ENCODE measurements at places on chromosomes 1 and 21.
A peak's percentile ranks its signal among the peaks of the same experiment; 100 is the strongest.

DNA sequence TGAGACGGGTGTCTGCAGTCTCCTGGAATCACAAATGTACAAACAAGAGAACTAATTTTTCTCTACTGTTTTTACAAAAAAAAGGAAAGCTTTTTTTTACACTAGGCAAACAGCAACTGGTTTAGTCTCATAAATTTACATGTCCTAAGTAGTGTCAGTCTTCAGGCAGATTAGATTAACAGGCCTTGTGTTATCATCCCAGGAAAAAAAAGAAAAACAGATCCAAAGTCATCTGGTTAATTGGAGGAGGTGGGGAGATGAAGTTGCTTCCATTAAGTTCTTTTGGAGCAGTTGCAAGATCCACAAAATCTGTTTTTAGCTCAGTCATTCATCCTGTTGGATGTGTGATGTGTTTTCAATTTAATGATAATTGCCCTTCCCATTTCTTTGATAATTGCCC, 363.5 kb upstream of the ADGRL2 start:
- no peak for DNase-seq

DNA sequence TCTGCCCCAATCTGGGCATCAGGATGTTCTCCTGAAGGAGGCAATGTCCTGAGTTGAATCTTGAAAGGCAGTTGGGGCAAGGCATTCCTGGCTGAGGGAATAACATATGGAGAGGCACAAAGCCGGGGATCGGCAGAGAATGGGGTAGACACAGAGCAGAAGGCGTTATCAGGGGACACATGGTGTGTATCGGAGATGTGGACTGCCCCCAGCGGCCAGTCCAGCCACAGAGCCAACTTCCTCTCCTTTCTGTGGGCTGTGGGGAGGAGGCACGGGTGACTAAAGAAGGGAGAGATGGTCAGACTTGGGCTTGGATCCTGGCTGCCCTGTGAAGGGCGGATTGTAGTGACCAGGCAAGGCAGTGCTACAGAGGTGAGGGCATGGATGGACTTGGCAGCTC, 32.1 kb downstream of the FOXD2 start:
- no peak for DNase-seq

DNA sequence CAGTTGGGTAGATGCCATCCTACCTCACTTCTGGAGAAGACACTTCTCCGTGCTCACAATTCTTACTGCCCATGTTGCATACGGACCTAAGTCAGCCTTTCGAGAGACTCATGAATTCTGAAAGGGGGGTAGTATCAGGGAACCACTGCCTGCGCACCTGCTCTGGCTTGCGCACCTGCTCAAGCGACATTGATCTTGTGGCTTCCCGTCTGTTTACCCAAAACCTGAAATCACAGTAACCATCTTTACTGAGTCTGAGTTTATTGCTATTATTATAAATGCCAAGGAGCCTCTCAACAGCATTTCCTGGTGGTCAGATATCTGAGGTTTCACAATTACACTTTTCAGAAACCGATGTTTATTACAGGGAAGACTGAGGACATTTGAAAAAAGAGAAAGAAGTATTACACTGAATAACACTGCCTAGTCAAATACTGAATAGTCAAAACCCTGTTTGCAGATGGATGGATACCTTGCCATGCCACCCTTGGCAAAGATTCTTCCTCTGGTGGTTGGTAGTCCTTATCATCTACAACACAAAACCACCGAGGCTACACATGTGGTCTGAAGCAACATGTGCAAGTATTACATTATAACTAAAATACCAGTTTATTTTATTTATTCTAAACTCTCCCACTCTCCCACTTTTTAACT, 208.7 kb downstream of the SIPA1L2 start:
- no peak for DNase-seq

DNA sequence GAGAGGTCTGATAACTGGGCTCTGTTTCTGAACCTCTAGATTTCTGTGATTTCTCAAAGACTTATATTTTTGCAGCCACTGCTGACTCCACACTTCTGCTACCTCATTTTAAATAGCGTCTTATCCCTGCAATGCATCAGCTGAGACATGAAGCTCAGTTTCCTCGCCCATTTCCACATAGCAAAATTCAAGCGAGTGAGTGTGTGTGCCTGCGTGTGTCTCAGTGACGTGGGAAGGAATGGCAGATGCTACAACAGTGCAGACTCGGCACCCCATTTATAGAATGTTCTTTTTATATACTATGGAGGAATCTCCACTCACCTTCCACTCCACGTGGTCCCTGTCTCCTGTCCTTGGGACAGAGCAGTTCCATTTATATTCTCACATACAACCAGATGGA, 35.7 kb downstream of the ZMYND12 start:
- no peak for DNase-seq

- DNase-seq: no peak
Measured at GRCh38 chr1:42017259-42017658, 98.5 kb upstream of the HIVEP3 start.

DNA sequence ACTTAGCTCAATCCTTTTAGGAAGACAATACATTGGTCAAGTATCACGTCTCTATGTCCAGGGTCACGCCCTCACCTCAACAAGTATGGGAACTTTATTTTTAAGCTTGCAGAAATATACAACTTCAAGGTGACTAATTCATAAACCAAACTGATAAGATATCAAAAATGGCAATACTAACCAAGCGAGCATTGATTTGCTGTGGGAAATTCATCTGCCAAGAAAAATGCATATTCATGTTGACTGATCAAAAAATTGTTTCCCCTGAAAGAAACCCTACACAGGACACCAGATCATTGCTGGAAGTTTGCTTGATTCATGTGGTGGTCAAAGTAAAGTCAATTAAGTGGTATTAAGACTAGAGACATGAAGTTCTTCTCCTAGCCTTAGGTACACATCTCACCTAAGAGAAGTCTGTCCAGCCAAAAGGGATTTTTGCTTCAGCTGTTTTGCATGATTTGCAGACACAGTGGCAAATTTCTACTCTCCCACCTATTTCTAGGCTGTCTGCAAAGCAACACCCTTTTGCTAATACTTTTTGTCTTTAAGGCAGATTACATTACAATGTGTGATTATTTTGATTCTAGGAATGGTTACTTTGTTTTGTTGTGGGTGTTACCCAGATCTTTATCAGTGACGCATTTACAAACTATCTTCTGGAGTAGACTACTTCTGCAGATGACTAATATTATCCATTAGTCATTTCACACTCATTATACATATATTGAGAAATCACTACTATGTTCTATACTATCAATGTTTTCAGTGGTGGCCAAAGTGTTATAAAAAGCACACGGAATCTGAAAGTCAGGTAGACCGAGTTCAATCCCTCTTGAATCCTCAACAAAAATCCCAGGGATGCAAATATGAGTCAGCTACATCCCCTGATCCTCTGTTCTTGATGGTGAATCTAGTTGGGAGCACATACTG, 12.4 kb downstream of the SAMSN1 start:
- no peak for DNase-seq

- DNase-seq: no peak
Measured at GRCh38 chr1:23867542-23867894, 572 bp downstream of the FUCA1 start.

- DNase-seq: no peak
Measured at GRCh38 chr1:204541626-204542025, 25.4 kb downstream of the MDM4 start.

GRCh38 chr1:109509176-109510134, at the start of gene AMIGO1:
TSS of gene AMIGO1 (minus strand) at chr1:109509727. CDS start at chr1:109508912, 815 bp downstream.
- DNase-seq: no peak

DNA sequence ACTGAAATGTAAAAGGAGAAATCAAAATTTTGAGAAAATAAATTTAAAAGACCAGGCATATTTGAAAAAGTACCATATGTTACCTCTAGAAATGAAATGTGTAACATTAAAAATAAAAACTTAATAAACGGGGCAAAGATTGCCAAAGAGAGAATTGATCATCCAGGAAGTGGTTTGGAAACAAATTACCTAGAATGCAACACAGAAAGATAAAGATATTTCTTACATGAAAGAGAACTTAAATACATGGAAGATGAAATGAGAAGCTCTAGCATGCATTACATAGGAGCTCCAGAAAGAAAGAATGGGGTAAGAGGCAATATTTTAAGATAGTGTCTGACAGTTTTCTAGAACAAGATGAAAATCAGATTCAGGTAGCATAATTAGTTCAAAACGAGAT, 235.9 kb upstream of the IRF2BP2 start:
- DNase-seq: no peak

- DNase-seq: peak; percentile 15
Measured at GRCh38 chr1:167455786-167456446, 62.4 kb downstream of the CD247 start.

DNA sequence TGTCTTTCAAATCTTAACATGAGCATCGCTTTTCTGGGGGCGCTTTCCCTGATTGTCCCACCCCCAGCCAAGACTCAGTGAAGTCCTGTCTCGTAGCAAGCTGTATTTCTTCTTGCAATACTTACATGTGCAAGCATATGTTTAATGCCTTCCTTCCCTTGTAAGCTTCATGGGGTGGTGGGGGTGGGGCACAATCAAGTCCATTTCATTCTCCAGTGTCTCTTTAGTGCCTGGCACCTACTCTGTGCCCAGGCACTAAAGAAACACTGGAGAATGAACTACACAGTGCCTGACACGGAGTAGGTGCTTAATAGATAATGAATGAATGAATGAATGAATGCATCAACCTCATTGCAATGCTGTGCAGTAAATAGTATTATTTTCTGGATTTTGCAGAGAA, 143.1 kb downstream of the PLPP3 start:
- no peak for DNase-seq

DNA sequence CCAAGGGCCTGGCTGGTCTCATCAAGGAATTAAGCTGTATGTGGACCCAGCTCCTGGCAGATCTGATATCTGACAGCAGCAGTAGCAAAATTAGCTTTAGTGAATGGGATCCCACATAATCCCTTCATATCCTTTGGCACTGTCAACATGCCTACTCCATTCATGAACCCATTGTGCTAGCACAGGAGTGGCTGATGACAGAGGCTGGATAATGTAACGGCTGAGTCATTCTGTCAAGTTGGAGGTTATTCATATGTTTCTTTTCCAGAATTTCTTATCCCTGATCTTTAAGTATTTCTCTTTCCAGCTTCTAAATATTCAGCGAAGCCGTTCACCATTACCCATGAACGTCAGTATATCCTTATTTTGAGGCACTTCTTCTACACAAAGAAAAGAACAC, 84.3 kb downstream of the EXTL2 start:
- DNase-seq: no peak

GRCh38 chr1:90186506-90187322, 191.8 kb downstream of the ZNF326 start:
- DNase-seq: no peak

- no peak for DNase-seq
Measured at GRCh38 chr1:172978595-172978994, 72.1 kb downstream of the TNFSF18 start.

Measured in hippocampal formation (tissue), 2 donors.